Activated CD4-positive, alpha-beta T cell treated with anti-CD3 and anti-CD28 coated beads, Interleukin-2, amount 50 U/mL, for 4 hours (primary cell): ENCODE measurements at places on chromosomes 7 and 10.
A peak's percentile ranks its signal among the peaks of the same experiment; 100 is the strongest.

- DNase-seq: no peak
Measured at GRCh38 chr10:116907245-116907987, 58.1 kb downstream of the ENO4 start.

DNA sequence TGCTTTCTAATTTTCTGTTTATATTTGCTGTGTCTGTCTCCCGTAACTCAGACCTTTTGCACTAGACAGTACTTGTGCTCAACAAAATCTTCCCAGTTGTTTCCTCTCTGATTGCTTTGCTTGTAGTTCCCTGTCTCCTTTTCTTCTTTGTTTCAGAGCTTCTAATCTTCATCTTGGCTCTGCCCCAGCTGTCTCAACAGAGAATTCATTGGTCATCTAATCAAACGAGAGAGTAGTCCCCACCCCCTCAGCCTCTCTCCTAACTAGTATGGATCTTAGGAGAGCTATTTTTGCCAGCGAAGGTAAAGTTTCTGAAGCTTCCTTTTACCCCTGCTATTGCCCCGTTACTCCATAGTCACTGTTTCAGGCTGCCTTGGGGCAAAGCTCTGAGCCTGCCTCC lies 32.8 kb downstream of the SLC26A4 start:
- DNase-seq: no peak

DNA sequence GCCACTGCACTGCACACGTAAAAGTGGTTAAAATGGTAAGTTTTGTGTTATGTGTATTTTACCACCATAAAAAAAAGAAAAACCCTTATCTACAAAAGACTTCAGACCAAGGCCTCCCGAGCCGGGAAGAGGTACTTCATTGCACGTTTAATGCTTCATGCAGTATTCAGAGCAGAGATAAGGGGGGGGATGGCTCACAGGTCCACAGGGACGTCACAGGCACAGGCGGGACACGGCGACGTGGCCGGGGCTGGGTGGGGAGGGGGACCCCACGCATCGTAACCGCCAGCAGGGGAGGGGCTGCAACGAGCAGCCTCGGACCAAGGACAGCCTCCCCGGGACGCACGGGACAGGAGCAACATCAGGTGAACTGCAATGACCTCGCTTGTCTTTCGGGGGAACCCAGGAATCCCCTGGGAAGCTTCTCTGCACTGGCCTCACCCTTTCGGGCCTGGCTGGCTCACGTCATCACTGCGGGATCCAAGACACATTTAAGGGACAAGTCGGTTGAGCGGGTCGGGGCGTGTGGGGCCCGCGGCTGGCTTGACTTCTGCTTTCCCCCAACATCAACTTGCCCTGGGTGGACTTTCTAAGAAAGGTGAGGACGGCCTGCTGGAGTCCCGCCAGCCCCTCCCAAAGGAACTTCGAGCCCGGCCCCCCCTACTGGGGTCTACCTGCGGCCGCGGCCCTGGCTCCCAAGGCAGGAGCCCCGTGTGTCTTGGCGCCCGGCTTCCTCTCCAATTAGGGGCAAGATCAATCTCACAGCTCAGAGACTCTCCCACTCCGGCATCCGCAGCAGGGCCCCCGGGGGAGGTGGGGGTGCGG lies 29.6 kb upstream of the PDGFA start:
- DNase-seq: no peak

DNA sequence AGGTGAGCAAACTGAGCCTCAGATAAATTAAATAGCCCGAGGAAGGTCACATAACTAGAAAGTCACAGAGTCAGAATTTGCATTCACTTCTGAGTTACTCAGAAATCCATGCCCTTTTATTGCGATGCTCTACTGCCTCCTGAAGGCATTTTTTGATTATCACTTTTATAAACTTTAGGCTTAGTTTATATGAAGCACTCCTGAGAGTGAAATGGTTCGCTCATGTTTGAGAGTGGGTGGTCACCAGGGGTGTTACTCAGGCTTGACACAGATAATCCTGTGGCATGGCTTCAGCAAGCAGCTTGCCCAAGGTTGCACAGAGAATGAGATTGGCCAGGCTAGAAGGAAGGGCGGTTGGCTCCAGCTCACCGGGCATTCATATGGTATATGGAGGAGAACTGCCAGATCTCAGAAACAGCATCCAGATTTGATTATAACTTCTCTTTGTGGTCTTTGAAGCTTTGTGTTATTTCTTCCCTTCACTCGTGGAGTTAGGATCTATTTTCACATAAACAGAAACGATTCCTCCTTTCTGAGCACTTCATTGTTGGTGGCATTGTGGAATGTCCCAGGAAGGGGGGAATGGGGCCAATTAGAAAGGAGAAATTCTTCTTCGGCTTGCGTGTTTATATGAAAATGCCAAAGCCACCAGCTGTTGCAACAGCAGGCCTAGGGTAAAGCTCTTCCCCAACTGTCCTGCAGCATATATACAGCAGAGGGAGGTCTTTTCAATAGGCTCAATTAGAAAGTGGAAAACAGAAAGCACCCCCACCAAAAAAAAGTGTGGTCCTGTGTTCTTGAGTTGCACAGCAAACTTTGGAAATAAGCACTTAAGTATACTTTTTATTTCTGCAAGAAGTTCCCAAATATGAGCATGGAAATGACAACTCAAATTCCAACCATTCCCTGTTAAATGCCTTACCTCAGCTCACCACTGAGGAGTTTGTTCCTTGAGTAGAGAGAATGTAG lies 628.8 kb downstream of the SUGCT start:
- no peak for DNase-seq

- DNase-seq: peak; percentile 59
Measured at GRCh38 chr10:127990846-127991542, 84.1 kb downstream of the PTPRE start.
